Body of pancreas (tissue), 4 donors: ENCODE measurements at places on chromosomes 1 and 21. TPM values are rescaled to one million over a fixed set of nuclear protein-coding genes. Genes with fewer than 3 reads are reported as not detected.

Gene TBX19
- 0.78 TPM for total RNA-seq

Gene GPR3
- not detected for total RNA-seq

Gene MOB3C
- 20.8 TPM for total RNA-seq

Gene S100A5
- not detected for total RNA-seq

Gene RXFP4
- total RNA-seq = 0.26 TPM

Gene CFAP74
- total RNA-seq = under 0.01 TPM

Gene SLC45A3
- total RNA-seq = 1.6 TPM

Gene WNT9A
- 0.66 TPM for total RNA-seq

Gene GNG12
- total RNA-seq = 42.3 TPM

Gene PERM1
- not detected for total RNA-seq

Gene TEX38
- not detected for total RNA-seq

Gene CRP
- total RNA-seq = 0.33 TPM

Gene TGFB2
- total RNA-seq = 4.9 TPM

Gene PDZK1IP1
- 56.4 TPM for total RNA-seq

Gene MAP10
- 4.2 TPM for total RNA-seq

Gene SGIP1
- total RNA-seq = 3.1 TPM

Gene SYT6
- 3.3 TPM for total RNA-seq

Gene SFN
- 0.66 TPM for total RNA-seq

Gene CD1D
- total RNA-seq = 0.33 TPM

Gene LRRN2
- 0.33 TPM for total RNA-seq

Gene NEXN
- total RNA-seq = 13.2 TPM

Gene ADCY10
- 0.26 TPM for total RNA-seq

Gene MATN1
- total RNA-seq = not detected

Gene TMEM52
- total RNA-seq = 65.6 TPM

Gene BARHL2
- total RNA-seq = not detected

Gene MEX3A
- total RNA-seq = 4.7 TPM

Gene DMBX1
- total RNA-seq = not detected

Gene AGL
- 10.4 TPM for total RNA-seq

Gene CD34
- total RNA-seq = 11.5 TPM

Gene HES3
- not detected for total RNA-seq

Gene EXTL1
- total RNA-seq = not detected

Gene CIART
- 0.66 TPM for total RNA-seq

Gene SLC44A3
- total RNA-seq = 32.9 TPM

Gene MAP3K21
- 40.2 TPM for total RNA-seq

Gene SOX13
- total RNA-seq = 37.2 TPM

Gene PTPN14
- 10.5 TPM for total RNA-seq

Gene RBBP4
- total RNA-seq = 63.8 TPM

Gene LCE2B
- total RNA-seq = not detected

Gene AK5
- total RNA-seq = not detected

Gene VWA5B1
- not detected for total RNA-seq

Gene RGS5
- 25.7 TPM for total RNA-seq

Gene ATP6V1G3
- not detected for total RNA-seq

Gene LPAR3
- total RNA-seq = 17.1 TPM

Gene TENT5C
- total RNA-seq = 30.0 TPM

Gene RGS4
- 0.33 TPM for total RNA-seq

Gene MROH9
- total RNA-seq = not detected

Gene GSTM5
- not detected for total RNA-seq

Gene KRTAP11-1
- not detected for total RNA-seq

Gene HSF2BP
- 4.3 TPM for total RNA-seq

Gene ZBED6
- total RNA-seq = 7.8 TPM

Gene BRDT
- total RNA-seq = not detected

Gene KCNN3
- 0.33 TPM for total RNA-seq

Gene MECR
- 10.6 TPM for total RNA-seq

Gene BGLAP
- 0.52 TPM for total RNA-seq

Gene SPRR2E
- total RNA-seq = not detected
